GM23248 (cell line): ENCODE measurements at places on chromosomes 4 and X. TPM values are rescaled to one million over a fixed set of nuclear protein-coding genes. Genes with fewer than 3 reads are reported as not detected.

The GAGE12H gene
- not detected in 2 replicates for polyA plus RNA-seq

The ZFYVE28 gene
- 4.6 and 4.8 TPM in 2 replicates for polyA plus RNA-seq

The SPANXC gene
- polyA plus RNA-seq: not detected in 2 replicates

The MAPK10 gene
- 0.73 and 1.1 TPM in 2 replicates for polyA plus RNA-seq

The ZIC3 gene
- not detected in 2 replicates for polyA plus RNA-seq

The ADRA2C gene
- 0.09 and 0.14 TPM in 2 replicates for polyA plus RNA-seq

The ZNF630 gene
- polyA plus RNA-seq: 0.41 and 0.53 TPM in 2 replicates

The PIN4 gene
- polyA plus RNA-seq: 22.1 and 24.7 TPM in 2 replicates

The NAP1L3 gene
- 13.0 and 14.0 TPM in 2 replicates for polyA plus RNA-seq

The SLC34A2 gene
- not detected in 2 replicates for polyA plus RNA-seq

The AR gene
- polyA plus RNA-seq: 1.2 TPM in 2 replicates

The F11 gene
- polyA plus RNA-seq: not detected in 2 replicates

The GLA gene
- 20.4 and 26.6 TPM in 2 replicates for polyA plus RNA-seq

The WAS gene
- not detected in 2 replicates for polyA plus RNA-seq

The F8 gene
- polyA plus RNA-seq: 5.5 and 6.9 TPM in 2 replicates

The P2RY4 gene
- not detected in 2 replicates for polyA plus RNA-seq

The NR3C2 gene
- 0.04 and 0.15 TPM in 2 replicates for polyA plus RNA-seq

The MAGEC2 gene
- 0.15 TPM in 1 of 2 replicates, not detected in the other for polyA plus RNA-seq

The NOX1 gene
- polyA plus RNA-seq: 0.16 and 0.18 TPM in 2 replicates

The GAGE12J gene
- polyA plus RNA-seq: not detected in 2 replicates

The DCTD gene
- polyA plus RNA-seq: 169 and 170 TPM in 2 replicates

The ODAPH gene
- polyA plus RNA-seq: not detected in 2 replicates

The DMRTC1 gene
- polyA plus RNA-seq: not detected in 2 replicates

The HADH gene
- polyA plus RNA-seq: 30.1 and 30.8 TPM in 2 replicates

The ATOH1 gene
- polyA plus RNA-seq: not detected in 2 replicates

The CFP gene
- polyA plus RNA-seq: 0.15 TPM in 1 of 2 replicates, not detected in the other
